ENCODE measurements at places on chromosomes 5 and 9.

GRCh38 chr9:847505-847904 is 6.0 kb downstream of the DMRT1 start:
- no peak for DNase-seq

DNA sequence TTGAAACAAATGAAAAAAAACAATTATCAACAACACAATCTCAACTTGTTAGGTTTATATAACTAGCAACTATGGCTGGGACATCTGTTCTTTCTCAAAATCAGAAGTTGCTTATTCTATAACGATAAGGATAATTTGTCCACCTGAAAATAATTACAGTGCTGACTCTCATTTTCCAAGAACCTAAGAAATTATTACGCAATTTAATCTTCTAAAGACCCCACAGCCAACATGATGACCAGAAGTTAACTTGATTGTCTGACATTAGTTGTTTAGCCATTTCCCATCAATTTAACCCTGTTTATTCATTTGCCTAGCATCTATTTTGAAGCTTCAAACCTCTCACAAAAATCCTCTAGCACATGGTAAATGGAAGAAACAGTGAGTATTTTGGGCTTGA is 293.8 kb downstream of the ELAVL2 start:
- DNase-seq, result no peak

GRCh38 chr5:111129938-111130337 is 37.8 kb downstream of the WDR36 start:
- DNase-seq, result no peak

DNA sequence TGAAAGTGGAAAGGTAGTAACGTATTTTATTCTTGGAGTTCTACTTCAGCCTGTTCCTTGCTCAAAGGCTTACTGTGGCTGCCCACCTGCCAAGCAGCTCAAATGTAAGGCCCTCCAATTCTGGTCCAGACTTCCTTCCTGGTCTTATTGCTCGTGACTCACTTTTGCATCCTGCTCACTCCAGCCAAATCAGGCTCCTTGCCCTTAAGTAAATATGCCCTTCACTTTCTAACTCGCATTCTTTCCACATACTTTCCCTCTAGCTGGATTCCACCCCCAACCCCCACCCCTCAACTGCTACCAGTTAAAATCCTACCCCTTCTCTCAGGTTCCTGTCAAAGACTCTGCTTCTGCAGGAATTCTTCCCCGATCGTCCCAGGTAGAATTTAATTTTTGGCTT is 96.6 kb downstream of the GALNT10 start:
- no peak for DNase-seq

DNA sequence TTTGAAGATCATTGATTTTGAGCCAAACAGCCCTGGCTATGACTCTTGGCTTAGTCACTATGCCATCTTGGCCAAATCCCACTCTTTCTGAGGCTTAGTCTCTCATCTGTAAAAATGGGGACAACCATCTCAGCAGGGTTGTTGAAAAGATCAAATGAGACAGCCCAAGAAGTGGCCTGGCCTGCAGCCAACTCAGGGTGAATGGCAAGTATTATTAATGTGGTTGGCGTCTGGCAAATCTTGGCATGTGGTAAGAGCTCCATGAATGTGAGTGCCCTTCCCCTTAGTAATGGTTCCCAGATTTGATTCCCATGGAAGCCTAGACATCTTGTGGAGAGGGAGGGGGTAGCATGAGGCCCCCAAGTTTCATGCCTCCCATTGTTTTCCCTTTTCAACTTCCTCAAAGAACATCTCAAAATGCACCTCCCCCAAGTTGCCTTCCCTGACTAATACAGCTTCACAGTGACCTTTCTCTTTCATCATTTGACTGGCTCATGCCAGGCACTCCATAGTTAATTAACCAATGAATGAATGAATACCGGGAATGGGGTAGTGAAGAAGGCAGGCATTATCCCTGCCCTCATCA is 11.8 kb upstream of the TGFBI start:
- no peak for DNase-seq

DNA sequence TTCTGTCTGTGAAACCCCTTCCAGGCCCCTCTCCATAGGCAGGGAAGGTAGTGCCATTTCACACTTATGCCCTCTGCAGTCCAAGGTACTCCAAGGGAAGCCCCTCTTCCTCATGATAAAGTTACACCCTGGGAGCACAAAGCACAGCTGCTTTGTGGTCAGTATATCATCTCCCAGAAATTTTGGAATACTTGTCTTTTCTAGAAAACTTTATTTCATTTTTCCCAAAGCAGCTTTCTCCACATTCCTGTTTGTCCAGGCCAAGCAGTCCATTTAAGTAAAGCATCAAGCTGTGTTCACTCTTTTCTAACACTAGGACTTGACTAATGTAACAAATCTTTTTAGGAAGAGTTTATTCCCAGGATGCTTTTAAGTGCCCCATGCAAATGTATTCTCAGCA is 371.8 kb upstream of the RGMB start:
- no peak for DNase-seq

DNA sequence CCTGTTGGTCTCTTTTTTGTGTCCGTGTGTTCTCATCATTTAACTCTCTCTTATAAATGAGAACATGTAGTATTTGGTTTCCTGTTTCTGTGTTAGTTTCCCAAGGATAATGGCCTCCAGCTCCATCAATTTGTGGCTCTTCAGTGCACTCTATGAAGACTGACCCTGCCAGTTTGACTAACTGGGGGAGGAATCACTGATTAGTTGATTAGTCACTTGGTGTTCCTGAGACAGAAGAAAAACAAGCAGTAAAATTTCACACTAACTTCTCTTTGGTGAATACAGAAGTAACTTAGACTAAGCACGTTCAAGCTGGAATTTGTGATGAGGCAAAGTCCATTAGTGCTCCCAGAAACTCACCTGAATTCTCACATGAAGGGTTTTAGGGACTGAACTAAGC is 495.8 kb upstream of the RORB start:
- no peak for DNase-seq

DNA sequence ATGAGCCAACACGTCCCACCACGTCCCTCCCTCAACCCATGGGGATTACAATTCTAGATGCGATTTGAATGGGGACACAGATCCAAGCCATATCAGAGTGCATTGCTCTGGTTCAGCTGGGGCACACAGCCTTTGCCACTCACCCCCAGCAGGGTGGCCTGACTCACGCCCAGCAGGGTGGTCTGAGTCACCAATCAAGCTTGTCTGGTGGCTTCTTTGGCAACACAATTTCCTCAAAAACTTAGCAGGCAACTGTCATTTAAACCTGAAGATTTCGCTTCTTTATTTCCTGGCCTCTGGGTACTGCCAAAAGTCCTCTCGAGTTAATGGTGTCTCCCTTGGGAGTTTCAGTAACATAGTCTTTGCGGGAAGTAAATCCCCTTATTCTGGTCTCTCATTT is 16.3 kb upstream of the SEMA5A start:
- no peak for DNase-seq

DNA sequence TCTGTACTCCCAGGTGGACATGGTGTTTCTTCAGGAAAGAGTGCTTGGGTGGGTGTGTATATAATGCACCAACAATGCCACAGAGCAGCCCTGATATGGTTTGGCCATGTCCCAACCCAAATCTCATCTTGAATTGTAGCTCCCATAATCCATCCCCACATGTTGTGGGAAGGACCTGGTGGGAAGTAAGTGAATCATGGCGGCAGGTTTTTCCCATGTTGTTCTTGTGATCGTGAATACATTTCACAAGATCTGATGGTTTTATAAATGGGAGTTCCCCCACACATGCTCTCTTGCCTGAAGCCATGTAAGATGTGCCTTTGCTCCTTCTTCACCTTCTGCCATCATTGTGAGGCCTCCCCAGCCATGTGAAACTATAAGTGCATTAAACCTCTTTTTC is 158.5 kb downstream of the NR3C1 start:
- no peak for DNase-seq

- DNase-seq, result no peak
Measured at GRCh38 chr5:172533058-172533398, 78.7 kb upstream of the SH3PXD2B start.

- DNase-seq, result no peak
Measured at GRCh38 chr9:109733690-109734089, 46.3 kb upstream of the PALM2AKAP2 start.

- no peak for DNase-seq
Measured at GRCh38 chr5:120466341-120467006, 2.4 kb downstream of the PRR16 start.

GRCh38 chr5:150723845-150724244 is 23.0 kb upstream of the RBM22 start:
- DNase-seq, result no peak

- no peak for DNase-seq
Measured at GRCh38 chr9:136846376-136847087, 2.7 kb upstream of the PHPT1 start.

- DNase-seq, result no peak
Measured at GRCh38 chr5:90932052-90932699, 373.6 kb downstream of the ADGRV1 start.

Data from T-cell (primary cell).